Mammary epithelial cell (primary cell): ENCODE measurements at places on chromosomes 4 and X. TPM values are rescaled to one million over a fixed set of nuclear protein-coding genes. Genes with fewer than 3 reads are reported as not detected.

The QRFPR gene
- total RNA-seq = 6.6 and 7.8 TPM in 2 replicates

The SORBS2 gene
- total RNA-seq = 2.5 and 5.6 TPM in 2 replicates

The PAGE5 gene
- total RNA-seq = not detected in 2 replicates

The UPF3B gene
- 1.0 TPM for total RNA-seq

The ADH1C gene
- total RNA-seq = not detected in 2 replicates

The TMPRSS11B gene
- total RNA-seq = not detected in 2 replicates

The TRAM1L1 gene
- 0.59 and 1.1 TPM in 2 replicates for total RNA-seq

The IL1RAPL2 gene
- total RNA-seq = 0.19 and 0.59 TPM in 2 replicates

The SLITRK4 gene
- not detected for total RNA-seq
